ENCODE measurements at places on chromosomes 2 and 18.

DNA sequence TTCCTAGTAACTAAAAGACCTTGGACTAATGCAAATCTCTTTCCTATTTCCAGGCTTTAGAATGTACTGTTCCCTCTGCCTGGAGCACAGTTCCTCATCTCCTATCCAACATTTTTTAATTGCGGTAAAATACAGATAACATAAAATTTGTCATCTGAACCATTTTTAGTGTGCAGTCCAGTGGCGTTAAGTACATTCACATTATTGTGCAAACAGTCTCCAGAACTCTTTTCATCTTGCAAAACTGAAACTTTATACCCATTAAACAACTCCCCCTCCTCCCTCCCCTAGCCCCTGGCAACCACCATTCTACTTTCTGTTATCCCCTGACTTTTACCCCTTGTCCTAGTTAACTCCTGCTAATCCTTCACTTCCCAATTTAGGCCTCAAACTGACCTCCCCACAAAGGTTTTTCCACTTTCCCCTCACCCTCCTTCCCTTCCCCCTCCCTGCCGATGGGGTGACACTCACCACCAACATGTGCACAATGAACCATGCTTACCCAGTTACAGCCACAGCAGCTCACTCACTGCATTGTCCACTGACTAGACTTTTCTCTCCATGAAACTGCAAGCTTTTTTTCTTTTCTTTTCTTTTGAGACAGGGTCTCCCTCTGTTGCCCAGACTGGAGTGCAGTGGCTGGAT is 54.8 kb downstream of the KIAA2012 start:
- no peak for DNase-seq

GRCh38 chr18:44601447-44601846 is 79.2 kb upstream of the SETBP1 start:
- peak; percentile 65 for DNase-seq

DNA sequence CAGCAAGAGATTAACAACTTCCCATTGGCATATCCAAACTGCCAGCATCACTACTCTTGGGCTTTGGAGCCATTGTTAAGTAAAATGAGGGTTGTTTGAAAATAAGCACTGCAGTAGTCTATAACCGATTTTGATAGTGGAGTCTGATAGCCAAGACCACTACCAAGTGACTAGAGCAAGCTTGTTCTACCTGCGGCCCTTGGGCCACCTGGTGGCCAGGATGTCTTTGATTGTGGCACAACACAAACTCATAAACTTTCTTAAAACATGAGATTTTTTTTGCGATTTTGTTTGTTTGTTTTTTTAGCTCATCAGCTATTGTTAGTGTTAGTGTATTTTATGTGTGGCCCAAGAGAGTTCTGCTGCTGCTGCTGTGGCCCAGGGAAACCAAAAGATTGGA is 11.0 kb downstream of the UBE2E3 start:
- no peak for DNase-seq

DNA sequence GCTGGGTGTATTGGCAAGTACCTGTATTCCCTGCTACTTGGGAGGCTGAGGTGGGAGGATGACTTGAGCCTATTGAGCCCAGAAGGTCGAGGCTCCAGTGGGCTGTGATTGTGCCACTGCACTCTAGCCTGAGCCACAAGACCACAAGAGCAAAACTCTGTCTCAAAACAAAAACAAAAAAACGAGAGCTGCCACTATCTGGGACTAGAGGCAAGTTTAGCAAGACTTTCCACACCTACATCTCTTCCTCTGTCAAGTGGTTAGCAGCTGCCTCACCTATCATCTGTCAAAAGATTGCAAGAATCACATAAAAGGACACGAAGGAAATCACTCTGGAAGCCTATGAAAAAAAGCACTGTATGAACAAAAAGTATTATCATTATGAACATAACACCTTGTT is 55.2 kb upstream of the RIOK3 start:
- DNase-seq, result no peak

GRCh38 chr2:85597241-85597640 is 1.7 kb downstream of the RNF181 start:
- DNase-seq, result no peak

GRCh38 chr2:218281449-218281848 is 10.9 kb downstream of the TMBIM1 start:
- no peak for DNase-seq

DNA sequence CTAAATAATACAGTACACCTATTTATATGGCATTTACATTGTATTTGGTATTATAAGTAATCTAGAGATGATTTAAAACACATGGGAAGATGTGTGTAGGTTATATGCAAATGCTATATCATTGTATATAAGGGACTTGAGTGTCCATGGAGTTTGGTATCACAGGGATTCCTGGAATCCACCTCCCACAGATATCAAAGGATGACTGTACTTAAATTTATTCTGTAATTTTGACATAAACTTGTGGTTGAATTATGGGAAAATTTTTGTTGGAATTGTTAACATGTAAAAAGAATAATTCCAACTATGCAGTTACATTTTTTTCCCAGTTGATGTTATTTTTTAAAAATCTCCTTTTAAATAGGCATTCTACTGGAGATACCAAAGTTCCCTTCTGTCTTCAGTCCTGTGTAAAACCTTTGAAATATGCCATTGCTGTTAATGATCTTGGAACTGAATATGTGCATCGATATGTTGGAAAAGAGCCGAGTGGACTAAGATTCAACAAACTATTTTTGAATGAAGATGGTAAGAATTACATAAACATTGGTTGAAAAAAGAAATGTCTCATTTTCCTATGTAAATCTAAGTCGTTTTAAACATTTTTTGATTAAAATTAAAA is 24.1 kb downstream of the GLS start:
- DNase-seq, result no peak

DNA sequence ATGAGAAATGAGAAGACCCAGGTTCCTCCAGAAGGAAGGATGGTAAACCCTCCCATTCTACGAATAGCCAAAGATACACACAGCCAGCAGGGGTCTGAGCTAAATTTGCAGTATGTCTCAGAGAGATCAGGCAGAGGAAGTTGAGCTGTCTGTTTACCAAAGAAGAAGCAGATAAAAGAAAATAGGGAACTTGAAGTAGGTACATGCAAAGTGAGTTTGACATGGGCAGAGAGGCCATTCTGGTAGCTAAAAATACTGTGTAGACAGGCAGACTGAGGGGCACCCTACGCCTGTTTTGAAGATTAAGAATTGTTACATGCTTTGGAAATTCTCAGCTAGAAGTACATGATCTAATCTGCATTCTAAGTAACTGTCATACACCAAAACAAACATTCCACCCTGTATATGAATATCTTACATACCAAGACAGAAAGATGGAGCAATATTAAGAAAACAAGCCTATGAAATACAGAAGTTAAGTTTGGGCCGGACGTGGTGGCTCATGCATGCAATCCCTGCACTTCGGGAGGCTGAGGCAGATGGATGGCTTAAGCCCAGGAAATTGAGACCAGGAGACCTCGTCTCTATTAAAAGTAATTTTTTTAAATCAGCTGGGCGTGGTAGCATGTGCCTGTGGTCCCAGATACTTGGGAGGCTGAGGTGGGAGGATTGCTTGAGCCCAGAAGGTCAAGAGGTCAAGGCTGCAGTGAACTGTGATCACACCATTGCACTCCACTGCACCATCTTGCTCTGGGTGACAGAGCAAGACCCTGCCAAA is 157.9 kb downstream of the ANKRD44 start:
- DNase-seq, result peak; percentile 16

DNA sequence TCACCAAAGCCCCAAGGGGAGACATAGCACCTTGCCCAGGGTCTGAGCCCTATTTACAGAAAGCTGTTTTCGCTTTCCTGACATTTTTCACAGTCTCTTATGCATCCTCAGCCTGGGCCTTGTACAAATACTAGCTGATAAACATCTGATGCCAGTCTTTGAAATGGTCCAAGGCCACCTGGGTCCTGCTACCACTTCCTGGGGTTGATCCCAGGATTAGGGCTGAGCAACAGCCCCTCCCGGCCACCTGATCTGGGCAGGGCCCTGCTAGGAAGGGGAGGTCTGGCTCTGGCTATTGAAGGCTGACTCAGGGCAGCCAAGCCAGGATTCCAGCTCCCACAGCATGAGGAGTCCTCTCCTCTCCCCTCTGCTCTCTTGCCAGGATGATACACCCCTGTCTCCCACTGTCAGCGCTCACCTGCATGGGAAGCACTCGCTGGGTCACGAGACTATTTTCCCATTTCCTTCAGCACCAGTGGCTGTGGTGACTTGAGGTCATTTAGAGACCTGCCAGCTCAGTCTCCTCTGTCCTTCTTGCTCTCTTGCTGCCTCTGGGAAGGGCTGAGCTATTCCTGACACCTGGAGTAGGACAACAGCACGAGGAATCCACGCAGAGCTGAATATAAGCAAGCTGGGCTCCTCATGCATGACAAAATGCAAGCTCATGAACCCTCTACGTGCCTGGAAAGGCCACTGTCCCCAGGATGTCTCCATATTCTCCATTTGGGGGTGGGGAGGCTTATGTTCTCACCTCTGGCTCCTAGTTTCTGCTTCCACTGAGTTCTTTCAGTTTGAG is 53.0 kb upstream of the LGALSL start:
- peak; percentile 36 for DNase-seq

DNA sequence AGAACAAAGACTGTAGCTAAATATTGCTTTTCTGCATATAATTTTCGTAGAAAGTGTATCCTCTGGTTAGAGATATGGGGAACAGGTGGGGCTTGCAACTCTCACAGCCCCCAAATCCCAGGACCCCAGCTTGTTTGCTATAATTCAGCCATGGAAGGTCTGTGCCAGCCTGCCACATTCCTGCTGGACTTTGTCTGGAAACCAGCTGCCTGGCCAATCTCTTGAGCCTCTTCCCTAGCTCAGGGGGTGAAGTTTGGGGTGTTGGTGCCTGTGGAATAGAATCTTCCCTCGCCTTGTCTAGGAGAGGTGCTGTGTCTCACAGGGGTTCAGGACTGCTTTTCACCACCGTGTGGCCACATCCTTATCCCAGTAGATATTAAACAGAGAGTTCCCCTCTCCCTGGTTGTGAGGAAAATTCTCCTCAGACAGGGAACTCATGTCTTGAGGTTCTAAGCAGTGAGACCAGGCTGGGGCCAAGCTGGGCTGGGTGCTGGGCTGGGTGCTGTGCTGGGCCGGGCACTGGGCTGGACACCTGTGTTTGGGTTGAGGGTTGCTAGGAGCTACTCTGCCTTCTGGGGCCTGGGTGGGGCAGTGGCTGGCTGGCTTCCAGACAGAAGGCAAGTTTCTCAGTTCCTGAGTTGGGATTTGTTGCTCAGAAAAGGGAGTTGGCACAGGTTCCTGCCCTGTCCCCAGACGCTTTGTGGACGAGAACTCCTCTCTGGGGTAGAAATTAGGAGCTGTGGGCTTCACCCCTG is 12.3 kb downstream of the TOGARAM2 start:
- no peak for DNase-seq

GRCh38 chr2:33371304-33372090 is 105.0 kb upstream of the RASGRP3 start:
- no peak for DNase-seq

DNA sequence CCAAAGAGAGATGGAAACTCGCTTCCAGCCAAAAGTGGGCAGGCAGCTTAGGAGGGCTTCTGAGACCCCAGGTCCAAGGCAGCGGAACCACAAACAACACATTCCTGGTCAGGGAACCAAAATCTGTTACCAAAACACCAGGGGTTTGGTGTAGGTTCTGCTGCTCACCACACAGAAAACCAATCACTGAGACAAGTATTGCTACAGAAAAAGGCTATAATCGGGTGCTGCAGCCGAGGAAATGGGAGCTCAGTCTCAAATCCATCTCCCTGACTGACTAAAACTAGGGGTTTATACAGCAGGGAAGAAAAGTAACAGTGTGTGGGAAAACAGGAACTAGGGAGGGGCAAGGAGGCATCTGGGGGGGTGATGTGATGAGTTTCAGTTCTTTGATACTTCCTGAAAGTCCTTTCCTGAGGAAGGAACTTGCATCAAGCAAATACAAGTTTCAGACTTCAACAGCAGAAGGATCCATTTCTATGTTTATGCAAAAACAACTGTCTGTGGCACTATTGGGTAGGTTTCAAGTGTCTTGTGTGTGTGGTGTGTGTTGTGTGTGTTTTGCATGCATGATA is 108.0 kb downstream of the FAM168B start:
- no peak for DNase-seq

GRCh38 chr18:22817844-22818243 is 115.3 kb upstream of the RBBP8 start:
- DNase-seq, result peak; percentile 21

DNA sequence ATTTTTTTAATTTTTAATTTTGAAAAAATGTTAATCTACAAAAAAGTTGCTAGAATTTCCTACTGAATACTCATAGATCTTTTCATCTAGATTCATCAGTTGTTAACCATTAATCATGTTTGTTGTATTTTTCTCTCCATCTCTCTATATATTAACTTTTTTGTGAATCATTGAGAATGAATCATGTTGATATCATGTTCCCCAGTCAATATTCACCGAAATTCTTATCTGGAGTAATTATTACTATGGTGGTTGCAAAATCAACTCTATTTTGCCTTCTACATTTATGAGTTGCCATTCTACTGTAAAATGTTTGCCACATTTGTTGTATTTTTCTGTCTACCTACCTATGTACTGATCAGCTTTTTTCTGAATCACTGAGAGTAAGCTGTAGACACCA is 154.0 kb downstream of the SPP2 start:
- DNase-seq, result no peak

GRCh38 chr2:42132966-42133641 is 36.0 kb upstream of the EML4 start:
- DNase-seq, result peak; percentile 96
